ENCODE measurements at places on chromosomes 12 and 14.

- DNase-seq = no peak
Measured at GRCh38 chr14:24664366-24664765, 30.4 kb upstream of the GZMB start.

- DNase-seq = no peak
Measured at GRCh38 chr12:2016862-2017545, 12.7 kb upstream of the DCP1B start.

- no peak for DNase-seq
Measured at GRCh38 chr14:26088275-26088674, 509.6 kb downstream of the NOVA1 start.

- no peak for DNase-seq
Measured at GRCh38 chr12:14665354-14666348, 30.7 kb downstream of the GUCY2C start.

GRCh38 chr14:97350894-97351731, 553.9 kb downstream of the VRK1 start:
- no peak for DNase-seq

DNA sequence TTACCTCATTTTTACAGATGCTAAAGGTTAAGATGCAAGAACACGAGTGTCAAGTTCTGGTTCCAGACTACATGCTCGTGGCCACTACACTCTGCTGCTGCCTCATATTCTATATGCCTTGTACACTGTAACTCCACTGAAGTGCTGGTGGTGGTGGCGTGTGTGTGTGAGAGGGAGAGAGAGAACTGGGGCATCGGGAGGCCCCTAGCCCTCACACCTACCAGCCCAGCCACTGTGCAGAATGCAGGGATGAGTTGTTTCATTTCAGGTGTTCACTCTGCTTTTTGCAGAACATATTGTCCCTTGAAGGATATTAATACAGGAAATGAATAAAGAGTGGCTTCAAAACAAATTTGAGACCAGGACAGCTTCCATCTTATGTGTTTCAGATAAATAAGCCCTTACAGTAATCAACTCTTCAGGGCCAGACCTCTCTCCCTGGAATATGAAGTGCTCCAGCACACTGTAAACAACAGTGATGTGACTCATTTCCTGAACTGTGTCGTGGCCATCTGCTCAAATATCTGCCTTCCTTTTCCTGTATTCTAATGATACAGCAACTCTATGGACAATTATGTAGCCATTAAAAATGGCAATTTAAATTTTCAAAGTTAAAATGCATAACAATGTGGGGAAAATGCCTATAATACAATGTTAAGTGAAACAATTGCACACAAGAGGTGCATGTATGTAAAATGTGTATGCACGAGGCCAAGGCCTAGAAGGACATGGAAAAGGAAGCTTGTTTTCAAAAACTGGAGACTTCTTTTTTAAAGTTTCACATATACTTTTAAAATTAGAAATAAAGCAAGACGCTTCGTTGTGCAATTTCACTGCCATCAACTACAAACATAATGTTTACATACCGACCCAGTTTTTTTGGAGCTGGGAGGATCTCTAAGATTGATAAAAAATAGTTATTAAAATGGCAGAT, 215.4 kb downstream of the PELI2 start:
- DNase-seq = no peak

DNA sequence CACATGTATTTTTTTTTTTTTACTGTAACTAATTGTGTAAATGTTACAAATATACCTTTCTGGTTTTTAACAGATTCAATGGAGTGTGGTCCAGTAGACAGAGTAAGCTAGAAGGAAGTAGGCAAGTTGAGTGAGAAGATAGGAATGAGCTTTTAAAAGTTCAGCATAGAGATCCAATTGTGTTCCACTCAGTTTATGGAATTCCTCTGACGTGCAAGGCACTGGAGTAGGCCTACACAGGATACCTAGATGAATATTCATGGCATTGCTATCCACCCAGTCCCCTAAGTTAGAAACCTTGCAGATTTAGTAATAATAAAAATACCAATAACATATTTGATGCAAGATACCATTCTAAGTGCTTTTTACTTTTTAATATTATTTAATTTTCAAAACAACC, 225.6 kb upstream of the ARID2 start:
- DNase-seq = no peak
